Stimulated activated CD4-positive, alpha-beta T cell treated with anti-CD3 and anti-CD28 coated beads, Interleukin-12 subunit alpha, Interleukin-12 subunit beta, amount 100 ng/mL, for 4 hours (primary cell): ENCODE measurements at places on chromosomes 3 and 15.

- DNase-seq, result no peak
Observed at GRCh38 chr3:124076235-124076634, 84.3 kb upstream of the ROPN1 start.

- peak; percentile 39 for DNase-seq
Observed at GRCh38 chr15:59299929-59300617, 72.6 kb downstream of the MYO1E start.

DNA sequence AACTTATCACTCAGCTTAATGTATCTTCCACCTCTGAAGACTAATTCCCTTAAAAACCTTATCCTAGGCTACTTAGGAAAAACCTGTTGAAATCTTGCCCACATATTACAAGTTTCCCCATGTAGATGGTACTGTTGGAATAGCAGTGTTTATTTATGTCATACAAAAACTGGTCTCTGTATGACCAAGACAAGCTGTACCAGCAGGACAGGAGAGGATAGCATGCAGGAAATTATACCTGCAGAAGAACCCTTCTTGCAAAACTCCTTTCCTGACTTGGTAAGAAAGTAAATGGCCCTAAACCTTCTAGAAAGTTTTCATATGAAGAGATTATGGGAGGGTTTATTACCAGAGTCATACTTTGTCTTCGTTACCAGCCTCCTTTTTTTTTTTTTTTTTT, 25.3 kb upstream of the RNF111 start:
- no peak for DNase-seq

DNA sequence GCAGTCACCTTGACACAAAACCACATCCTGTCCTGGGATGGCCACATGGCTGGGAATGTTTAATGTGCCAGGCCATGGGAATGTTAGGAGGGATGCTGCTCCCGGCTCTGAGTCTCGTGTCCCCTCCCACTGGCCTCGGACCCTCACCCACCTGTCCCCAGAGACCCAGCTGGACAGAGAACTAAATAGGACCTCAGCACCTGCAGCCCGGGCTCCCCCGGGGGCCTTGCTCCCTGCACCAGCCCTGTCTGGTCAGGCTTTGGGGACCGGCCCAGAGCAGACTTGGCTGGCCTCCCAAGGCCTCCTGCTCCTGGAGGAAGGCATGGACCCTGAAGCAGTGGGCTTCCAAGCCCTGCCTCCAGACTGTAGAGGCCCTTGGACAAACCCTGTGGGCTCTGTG, 100.0 kb upstream of the IQSEC1 start:
- no peak for DNase-seq

DNA sequence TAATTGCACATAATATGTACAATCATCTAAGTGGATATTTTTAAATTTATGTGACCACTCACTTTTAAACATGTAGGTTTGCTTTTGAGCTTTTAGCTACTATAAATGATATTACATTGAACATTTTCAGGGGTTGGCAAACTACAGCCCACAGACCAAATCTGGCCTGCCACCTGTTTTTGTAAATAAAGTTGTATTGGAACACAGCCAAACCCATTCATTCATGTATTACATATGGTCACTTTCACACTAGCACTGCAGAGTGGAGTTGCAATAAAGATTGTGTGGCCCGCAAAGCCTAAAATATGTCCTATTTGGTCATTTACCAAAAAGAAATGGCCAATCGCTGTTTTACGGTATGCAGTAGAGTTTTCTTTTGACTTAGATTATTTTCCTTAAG, 21.2 kb downstream of the CMTM7 start:
- DNase-seq, result no peak

DNA sequence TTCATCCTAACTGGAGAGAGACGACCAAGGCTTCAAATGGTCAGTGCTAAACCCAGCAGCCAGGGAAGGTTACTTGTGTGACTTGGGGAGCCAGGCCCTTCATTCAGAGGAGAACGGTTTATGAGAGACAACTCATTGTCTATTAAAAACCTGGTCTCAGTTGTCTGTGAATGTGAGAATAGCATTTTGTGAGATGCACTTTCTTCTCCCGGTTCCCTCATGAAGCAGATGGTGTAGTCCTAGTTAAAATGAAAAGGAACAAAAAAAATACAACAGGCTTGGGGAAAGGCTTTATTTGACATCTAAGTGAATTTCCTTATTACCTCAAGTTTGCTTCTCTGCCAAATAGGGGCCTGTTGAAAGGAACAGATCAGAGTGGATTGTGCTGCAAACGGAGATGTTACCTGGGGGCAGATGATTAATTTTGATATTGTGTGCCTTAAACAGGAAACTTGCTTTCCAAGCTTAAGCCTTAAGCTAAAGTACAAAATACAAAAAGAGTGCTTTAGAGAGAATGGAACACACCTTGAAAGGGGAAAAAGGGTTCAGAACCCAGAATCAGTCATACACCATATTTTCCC, 202.7 kb upstream of the BHLHE40 start:
- DNase-seq, result no peak

- no peak for DNase-seq
Observed at GRCh38 chr3:32309654-32310242, 71.3 kb downstream of the CMTM8 start.

GRCh38 chr15:42107473-42107872, 13.1 kb upstream of the PLA2G4D start:
- DNase-seq, result no peak

- no peak for DNase-seq
Observed at GRCh38 chr3:190178779-190179178, 58.1 kb upstream of the P3H2 start.

DNA sequence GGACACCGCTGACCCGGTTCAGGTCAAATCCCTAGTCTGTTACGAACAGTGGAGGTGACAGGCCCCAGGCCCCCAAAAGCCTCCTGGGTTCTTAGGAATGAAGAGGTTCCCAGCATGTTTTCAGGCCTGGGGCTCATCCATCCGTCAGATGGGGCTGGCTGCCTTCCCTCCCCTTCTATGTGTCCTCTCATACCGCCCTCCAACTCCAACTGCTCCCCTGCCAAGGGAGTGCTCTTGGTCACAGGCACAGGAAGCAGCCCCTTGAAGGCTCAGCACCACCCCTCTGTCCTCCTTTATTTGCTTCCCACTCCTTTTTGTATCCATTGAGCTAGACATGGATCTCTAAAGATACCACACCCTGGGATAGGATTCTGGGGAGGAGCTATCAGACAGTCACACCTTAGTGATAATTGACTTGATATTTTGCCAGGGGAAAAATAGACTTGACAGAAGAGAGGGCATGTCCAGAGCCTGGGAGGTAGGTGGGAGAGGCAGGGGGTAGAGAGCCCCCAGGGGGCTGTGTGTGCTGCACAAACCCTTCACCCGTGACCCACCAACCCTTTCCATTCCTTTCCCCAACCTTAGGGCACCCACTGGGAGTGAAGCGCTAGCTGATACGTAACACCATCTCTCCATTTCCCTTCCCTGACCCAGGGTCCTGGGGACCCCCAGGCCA, 10.7 kb upstream of the CSPG4 start:
- DNase-seq, result no peak

DNA sequence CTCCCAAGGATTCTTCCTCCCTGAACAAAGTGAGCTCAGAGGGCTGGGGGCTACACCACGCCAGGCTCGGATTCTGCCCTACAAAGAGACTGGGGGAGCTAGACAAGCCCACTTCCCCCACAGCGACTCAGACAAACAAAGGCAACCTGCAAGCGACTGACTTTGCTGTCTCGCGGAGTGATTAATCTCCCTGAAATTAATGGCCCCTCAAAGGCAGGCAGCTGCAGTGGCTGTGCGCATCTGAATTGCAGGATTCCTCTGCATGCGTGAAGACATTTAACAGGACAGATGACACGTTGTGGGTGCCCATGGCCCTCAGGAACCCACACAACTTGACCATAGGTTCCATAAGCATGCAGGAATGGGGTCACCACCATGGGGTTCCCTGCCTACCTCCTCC, 18.4 kb downstream of the CTXND1 start:
- no peak for DNase-seq

GRCh38 chr15:50767332-50767861, 1.9 kb upstream of the SPPL2A start:
- no peak for DNase-seq

GRCh38 chr3:127497676-127498075, 92.9 kb downstream of the TPRA1 start:
- DNase-seq, result no peak

DNA sequence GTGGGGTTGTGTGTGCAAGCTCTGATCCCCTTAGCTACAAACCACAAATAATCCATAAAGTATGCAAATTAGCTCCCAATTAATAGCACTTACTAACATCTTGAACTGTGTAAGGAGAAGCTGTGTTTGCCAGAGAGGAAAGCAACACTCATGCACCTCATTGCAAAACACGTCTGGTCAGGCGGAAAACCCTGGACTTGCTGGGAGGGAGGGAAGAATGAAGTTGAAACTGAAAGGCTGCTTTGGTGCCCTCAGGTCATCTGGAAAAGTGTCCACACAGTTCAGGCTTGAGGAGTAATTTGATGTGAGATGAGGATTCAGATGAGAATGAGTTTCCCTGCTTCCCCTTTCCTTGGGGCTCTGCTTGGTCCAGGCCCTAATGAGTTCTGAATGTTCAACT, 185.5 kb upstream of the ANKRD28 start:
- DNase-seq, result no peak

DNA sequence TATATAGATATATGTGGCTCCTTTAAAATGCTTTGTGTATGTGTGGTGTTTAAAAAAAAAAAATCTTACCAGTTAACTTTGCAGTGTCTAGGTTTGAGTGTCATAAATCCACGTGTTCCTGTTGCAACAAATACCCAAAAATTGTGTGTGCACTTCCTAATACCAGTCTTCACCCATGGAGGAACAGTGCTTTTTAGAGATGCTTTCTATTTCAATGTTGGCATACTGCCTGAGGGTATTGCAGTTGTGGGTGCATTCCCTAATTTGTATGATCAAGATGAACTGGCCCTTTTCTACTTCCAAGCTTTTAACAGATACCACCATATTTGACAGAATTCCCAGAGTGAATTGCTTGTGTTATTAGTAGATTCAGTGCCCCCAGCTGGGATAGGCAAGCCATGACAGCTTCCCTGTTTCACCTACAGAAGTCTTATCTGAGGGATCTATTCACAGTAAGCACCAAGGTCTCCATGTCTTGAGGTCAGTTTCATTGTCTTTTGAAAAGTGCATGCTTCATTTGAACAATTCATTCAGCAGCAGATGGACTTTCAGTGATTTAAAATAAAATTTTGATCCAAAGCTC, 68.9 kb upstream of the GOLGA6B start:
- no peak for DNase-seq

GRCh38 chr3:187212196-187212545, 14.9 kb downstream of the RTP1 start:
- no peak for DNase-seq

- DNase-seq, result no peak
Observed at GRCh38 chr15:66789029-66790025, 87.3 kb downstream of the SMAD6 start.

DNA sequence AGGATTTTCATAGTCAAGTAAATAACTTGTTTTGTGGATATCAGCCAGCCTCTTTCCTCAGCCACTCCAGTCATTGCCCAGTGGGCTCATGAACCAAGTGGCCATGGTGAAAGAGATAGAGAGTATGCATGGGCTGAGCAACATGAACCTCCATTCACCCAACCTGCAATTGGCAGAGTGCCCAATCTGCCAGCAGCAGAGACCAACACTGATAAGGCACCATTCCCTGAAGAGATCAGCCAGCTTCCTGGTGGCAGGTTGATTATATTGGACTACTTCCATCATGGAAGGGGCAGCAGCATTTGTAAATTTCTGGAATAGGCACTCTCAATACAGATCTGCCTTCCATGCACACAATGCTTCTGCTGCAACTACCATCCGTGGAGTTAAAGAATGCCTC, 10.3 kb upstream of the MCF2L2 start:
- DNase-seq, result no peak

DNA sequence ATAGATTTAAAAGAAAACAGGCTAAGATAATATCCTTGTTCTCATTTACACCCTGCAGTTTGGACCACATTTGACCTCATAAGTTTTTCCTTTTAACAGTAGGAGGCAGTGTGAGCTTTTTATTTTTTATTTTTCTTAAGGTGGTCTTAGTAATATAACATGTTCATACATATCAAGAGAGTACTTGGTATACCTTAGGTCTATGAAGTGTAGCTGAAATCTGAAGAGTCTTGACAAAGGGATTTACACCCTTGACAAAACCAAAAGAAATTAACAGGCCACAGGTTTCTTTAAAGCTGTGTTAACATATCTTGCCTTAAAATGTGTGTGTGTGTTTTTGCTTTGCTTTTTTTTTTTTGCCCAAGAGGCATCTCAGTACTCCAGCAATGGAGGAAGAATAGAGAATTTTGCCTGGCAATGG, 3.2 kb downstream of the RAP2B start:
- DNase-seq, result no peak

- no peak for DNase-seq
Observed at GRCh38 chr15:52445553-52445952, 83.1 kb downstream of the MYO5A start.

GRCh38 chr3:182925944-182926337, 54.4 kb downstream of the DCUN1D1 start:
- no peak for DNase-seq

GRCh38 chr3:6600237-6600636, 260.7 kb upstream of the GRM7 start:
- DNase-seq, result no peak

DNA sequence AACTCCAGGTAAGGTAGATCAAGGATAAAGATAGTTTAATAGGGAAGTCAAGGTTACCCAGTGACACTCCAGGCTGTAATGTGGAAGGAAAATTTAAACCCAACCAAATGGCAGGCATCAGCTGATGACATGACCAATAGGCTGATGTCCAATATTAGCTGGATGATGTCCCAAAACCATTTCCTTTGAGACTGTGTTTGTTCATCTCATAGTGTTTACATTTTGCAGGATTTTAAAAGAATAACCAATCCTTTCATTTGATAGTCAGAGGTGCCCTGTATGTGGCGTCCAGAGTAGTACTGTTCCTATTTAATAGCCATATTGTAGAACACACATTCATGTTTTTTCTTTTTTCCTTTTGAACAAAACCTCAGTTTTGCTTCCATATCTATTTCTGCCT, 23.3 kb upstream of the TMEM158 start:
- no peak for DNase-seq

- DNase-seq, result no peak
Observed at GRCh38 chr15:35926007-35926380, 380.0 kb upstream of the DPH6 start.

GRCh38 chr3:45191924-45192417, 34.1 kb downstream of the TMEM158 start:
- DNase-seq, result no peak

GRCh38 chr3:23468203-23468602, 265.1 kb downstream of the UBE2E2 start:
- no peak for DNase-seq

DNA sequence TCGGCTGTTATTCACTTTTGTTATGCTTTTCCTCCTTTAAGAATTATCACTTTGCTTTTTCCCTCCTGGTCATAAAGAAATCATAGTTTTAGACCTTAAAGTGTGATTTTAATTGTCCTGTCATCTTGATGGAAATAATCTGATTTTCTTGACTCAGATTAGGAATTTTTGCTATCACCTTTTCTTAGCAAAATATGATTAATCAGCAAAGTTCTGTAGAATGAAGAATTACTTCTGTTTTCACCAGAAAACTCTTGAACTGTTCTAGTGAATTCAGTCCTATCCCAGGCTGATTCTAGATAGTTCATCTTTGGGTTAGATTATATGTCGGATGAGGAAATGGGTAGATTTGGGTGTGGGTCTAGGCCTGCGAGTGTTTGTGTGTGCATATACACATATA, 12.2 kb downstream of the CMSS1 start:
- DNase-seq, result no peak
